ENCODE measurements at places on chromosomes 12 and 14.

- peak; percentile 53 for DNase-seq
Measured at GRCh38 chr14:61355892-61356325, 34.5 kb downstream of the PRKCH start.

- no peak for DNase-seq
Measured at GRCh38 chr14:92847749-92848148, 53.6 kb downstream of the GOLGA5 start.

DNA sequence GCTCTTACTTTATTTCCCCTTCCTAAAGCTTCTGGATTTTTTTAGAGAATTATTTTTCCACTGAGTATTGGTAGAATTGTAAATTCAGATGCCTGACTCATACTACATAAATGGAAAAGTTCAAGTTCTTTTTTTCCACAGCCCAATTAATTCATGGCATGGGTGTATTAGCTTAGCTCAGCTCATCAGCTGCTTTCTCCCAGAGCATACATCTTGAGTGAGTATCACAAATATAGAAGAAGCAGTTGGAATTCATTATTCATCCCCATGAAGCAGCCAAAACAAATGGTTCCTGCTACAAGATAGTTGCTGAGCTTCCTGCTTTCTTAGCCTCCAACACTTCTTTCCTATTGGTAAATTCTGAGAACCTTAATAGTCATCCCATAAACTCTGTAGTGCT lies 105.1 kb downstream of the C12orf50 start:
- no peak for DNase-seq

DNA sequence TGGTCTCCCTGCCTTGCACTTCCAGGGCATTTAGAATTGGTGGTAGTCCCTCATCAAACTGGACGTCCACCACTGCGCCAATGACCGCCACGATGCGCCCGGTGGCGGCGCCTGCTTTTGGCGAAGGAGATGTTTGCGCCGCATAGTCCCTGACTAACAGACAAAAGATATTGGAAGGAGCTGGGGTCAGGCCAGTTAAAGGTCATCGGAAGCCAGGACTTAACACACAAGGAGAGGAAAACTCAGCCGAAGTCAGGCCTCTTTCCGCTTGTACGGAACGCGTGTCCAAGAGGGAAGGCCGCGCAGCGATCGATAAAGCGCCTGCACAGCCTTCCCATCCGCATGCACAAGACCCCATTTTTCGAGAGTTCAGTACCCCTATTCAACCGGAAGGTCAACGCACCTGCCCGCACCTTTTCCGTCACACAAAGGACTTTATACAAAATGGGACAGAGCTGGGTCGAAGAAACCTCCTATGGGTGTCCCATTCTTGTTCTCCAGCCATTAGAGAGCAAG lies 525 bp downstream of the ATP5F1B start:
- no peak for DNase-seq

DNA sequence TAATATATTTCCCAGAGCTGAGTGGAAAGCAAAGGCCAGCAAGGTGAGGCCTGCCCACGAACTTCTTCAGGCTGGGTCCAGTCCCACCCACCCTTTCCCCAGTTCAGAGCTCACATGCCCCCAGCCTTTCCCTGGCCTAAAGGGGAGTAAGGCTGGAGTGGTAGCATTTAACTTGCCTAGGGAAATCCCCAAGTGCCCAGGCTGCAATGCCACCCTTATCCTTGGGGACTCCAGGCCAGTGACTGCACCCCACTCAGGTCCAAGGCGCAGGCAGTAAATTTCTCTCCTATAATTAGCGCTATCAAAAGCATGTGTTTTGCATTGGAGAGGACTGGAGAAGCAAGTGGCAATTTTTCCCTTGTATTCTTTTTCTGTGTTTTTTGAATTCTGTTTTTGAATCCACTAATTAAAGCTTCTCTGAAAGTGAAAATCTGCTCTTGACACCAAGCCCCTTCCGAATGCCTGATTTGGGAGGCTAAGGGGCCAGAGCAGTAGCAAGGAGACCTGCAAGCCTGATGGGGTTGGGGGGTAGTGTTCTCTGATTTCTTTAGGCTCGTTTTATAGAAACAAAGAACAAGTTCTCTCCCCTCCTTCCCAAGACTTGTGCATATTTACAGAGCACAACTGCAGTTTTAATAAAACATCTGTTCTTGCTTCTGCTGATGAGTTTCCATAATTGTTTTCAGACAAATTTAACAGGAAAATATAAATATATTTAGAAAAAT lies 3.5 kb upstream of the HOXC6 start:
- no peak for DNase-seq

DNA sequence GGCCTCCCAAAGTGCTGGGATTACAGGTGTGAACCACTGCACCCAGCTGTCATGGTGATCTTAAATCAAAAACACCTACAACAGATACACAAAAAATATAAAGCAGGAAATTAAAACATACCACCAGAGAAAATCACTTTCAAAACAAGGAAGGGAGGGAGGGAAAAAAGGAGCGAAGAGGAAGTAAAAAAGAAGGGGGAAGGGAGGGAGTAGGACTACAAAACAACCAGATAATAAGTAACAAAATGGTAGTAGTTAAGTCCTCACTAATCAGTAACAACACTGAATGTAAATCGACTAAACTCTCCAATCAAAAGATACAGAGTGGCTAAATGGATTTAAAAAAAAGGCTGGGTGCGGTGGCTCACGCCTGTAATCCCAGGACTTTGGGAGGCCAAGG lies 89.0 kb downstream of the SH2B3 start:
- DNase-seq: no peak

GRCh38 chr12:6532927-6533652 lies 1.2 kb upstream of the GAPDH start:
- peak; percentile 92 for DNase-seq

- no peak for DNase-seq
Measured at GRCh38 chr12:99455350-99456035, 192.1 kb upstream of the GARIN6 start.

DNA sequence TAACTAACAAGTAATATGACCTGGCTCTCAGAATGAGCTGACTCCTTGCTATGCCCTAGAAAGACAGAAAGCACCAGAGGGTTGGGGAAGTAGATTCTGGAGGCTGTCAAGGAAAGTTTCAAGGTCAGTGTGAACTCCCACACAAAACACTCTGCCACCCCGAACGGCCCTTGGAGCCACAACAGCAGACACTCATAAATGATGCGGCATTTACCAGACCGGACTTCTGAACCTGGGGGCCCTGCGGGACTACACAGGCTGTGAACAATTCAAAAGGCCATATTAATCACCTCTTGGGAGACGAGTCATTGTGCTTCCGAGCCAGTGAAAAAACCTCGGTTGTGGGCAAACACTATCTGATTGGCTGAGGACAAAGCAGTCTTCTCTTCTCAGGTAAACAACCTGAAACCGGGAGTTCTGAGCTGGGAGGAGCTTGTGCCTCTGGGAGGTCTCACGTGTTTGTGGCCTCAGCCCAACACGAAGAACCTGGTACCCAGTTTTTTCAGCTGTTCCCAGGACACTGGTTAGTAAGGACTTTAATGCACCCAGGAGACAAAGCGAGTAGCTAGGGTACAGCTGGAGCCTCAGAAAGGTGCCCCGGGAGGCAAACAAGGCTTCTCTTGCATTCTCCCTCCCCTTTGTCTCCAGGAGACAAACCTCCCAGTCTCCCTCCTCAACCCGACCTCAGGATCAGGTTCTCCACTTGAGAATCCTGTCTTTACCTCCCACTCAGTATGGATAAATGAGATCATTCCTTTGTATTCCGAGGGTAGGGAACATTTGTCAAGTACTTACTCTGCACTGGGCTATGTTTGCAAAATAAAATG lies 35.3 kb downstream of the VWF start:
- DNase-seq: peak; percentile 88

- no peak for DNase-seq
Measured at GRCh38 chr12:66341126-66341525, 38.8 kb downstream of the HELB start.

- DNase-seq: peak; percentile 49
Measured at GRCh38 chr12:27732281-27732680, 21.6 kb downstream of the MRPS35 start.

DNA sequence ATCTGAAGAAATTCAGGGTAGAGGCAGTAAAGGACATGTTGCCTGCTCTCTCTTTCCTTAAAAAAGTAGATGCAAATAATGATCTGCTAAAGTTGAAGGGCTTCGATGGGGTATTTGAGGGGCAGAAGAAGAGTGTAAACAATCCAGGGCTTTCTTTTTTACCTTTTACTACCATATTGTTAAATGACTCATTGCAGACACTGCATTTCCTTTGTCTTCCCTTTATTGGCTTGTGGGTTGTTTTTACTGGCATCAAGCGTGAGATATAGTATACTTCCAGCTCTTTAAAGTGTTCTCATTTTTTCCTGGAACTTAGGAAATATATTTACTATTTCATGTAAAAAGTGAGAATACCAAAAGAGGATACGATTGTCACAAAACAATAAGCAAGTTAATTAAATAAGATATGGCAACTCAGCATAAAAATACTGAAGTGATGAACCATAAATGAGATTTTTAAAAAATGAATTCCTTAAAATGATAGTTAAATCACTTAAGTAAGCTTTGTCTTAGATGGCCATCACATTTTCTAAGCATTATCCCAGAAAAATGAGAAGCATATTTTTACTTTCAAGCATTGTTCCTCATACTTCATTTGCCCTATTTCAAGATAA lies 72.3 kb upstream of the KRAS start:
- peak; percentile 43 for DNase-seq

DNA sequence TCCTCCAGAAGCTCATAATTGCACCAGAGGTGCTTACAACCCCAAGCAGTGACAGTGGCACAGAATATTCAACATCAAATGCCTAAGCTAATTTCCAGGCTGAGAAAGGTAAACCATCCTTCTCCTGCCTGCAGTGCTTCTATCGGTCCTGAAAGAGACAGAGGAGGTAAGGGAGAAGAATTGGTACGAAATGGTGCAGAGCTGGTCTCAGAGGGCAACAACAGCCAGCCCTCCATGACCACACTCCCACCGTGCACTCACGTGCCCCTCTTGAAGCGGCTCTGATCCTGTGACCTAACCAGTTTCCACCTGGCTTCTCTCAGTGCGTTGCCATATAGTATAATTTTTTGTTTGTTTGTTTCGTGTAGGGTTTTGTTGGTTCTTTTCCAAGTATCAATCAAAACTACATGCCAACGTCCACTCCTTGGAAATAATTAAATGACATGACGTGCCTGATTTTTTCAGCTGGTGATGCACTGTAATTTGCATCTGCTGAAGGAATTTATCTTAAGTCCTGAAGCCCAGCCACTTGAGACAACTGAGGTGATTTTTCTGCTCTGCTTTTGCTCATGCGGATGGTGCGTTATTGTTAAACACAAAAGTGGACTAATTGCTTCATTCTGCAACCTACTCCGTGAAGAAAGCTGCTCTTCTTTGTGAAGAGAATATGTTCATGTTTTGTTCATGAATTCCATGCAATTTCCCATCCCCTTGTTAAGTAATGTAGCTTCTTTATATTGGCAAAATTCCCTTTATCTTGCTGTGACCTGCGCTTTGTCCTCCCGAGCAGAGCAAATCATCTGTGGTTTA lies 1.3 kb upstream of the ATP2A2 start:
- no peak for DNase-seq

GRCh38 chr14:79270361-79270760 lies 940.9 kb downstream of the DIO2 start:
- no peak for DNase-seq

DNA sequence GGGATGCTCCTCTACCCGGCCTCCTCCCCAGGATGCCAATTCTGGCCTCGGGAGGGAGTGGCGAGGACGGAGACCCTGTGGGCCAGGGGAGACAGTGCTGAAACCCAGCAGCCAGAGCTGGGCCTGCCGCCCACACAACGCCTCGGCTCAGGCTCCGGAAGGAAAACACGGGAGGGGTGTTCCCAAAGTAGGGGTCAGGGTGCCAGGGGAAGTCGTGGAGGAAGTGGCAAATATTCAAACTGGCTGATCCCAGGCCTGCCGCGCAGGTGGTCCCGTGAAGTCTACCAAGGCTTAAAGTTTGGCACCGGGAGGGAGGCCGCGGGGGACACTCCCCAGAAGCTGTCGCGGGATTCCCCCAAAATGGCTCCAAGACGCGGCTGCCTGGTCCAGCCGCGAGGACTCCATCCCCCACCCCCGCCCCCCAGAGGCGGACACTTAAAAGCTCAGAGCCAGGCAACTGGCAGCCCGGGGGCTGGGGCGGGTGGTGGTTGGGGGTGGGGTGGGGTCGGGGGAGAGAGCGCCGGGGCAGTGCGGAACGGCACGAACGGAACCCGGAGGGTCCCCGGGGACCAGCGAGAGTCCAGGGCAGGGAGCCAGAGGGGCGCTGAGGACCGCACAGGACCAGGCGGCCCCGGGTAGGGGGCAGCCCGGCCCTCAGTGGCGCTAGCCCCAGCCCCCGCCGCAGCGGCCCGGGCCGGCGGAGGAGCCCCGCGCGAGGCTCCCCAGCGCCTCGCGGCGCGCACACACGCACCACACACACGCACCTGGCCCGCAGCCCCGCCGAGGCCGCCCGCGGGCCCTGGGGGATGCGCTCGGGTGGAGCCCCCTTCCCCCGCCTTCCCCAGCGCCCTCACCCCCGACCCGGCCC lies 20.0 kb downstream of the BEGAIN start:
- no peak for DNase-seq

GRCh38 chr14:99996951-99997571 lies 68.2 kb upstream of the EVL start:
- no peak for DNase-seq
